ENCODE measurements at places on chromosomes 4 and X. TPM values are rescaled to one million over a fixed set of nuclear protein-coding genes. Genes with fewer than 3 reads are reported as not detected.

The OPRPN gene
- total RNA-seq, result not detected

The PGAM4 gene
- not detected for total RNA-seq

The MAGEH1 gene
- total RNA-seq, result 27.6 TPM

The VCX3A gene
- total RNA-seq, result not detected

The GRIA3 gene
- total RNA-seq, result 2.1 TPM

The ADH7 gene
- total RNA-seq, result not detected

The LIMCH1 gene
- 0.17 TPM for total RNA-seq

The TMPRSS11F gene
- not detected for total RNA-seq

All from bronchial smooth muscle cell (primary cell).